NCI-H1930 (cell line): ENCODE measurements at places on chromosomes 3 and 15.

DNA sequence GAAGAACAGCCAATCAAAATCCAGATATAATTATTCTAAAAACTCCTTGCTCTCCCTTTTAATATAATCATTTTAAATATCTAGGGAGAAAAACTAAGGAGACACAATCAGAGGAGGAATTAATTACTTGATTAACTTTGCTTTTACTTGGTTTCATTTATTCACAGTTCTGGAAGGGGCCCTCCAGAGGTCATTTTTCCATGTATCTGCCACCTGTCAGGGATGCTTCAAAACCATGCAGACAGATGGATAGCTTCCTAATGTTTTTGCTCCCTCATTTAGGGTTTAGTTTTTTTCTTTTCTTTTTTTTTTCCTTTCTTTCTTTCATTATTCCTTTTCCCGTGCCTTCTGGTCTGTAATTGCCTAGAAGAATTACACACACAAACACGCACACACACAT is 438.1 kb upstream of the ARPP21 start:
- DNase-seq: no peak

DNA sequence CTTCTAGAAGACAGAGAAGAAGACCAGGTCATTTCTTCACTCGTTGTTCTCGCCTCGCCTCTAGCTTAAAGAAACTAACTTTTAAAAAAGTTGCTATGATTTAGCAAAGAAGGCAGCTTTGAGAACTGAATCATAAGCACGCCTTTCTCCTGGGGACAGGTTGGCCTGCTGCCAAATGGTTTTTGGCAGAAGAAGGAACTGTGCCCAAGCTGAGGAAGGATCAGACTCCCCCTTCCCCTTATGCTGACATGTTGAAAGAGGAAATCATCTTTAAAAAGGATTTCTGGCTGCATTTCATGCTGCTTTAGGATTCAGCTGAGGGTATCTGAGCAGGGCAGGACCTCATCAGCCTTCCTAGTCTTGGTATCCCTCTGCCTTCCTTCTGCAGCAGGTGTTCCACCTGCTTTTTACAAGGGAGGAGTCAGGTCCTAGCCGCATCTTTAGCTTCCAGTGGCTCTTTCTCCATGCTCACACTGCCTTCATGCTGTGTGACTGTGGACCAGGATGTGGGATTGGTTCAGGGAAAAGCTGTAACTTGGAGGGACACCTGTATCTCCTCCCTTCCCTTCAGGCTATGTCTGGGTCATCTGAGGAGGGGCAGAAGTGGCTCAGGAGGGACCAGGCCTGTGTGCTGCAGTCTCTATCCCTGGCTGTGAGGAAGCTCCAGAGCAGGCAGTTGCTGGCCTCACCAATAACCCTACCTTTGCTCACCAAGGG is 34.1 kb upstream of the HACD2 start:
- DNase-seq: no peak

GRCh38 chr15:101504866-101505609 is 15.5 kb upstream of the PCSK6 start:
- no peak for DNase-seq

DNA sequence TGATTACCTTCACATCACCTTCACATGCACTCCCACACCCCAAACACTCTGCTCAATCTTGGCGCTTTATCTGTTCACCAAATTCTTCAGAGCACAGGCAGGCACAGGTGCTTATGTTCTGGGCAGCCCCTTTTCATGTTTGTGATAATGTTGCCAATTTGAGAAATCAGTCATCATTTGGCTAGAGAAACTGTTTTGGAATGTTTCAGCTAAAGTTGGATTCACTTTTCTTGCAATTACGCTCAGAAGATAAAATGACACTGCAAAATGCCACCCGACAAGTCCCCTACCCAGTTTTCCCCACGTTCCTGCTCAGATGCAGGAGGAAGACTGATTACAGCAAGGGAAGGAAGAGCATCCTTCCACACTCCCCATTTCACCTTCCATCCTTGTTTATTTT is 192.9 kb upstream of the LRRN1 start:
- no peak for DNase-seq

GRCh38 chr15:32682977-32683630 is 34.7 kb upstream of the GREM1 start:
- DNase-seq: no peak

DNA sequence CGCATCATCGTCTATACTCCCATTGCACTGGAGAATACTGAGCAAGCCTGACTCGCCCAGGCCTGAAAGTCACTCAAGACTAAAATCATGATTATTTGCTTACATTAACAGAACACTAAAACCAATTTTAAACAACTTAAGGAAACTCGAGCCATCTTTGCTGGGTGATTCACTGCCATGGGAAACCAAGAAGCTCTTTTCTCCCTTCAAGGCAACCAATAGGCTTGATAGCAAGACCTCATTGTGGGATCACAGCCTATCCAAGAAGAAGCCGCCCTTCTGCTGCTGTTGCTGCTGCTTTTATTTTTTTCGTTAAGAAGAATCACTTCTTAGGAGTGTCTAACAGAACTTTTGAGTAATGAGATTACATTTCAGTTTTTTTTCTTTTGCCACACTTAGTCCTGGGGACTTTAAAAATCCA is 479.4 kb downstream of the FOXP1 start:
- no peak for DNase-seq
